Fibroblast of the aortic adventitia (primary cell): ENCODE measurements at places on chromosomes 4 and X. TPM values are rescaled to one million over a fixed set of nuclear protein-coding genes. Genes with fewer than 3 reads are reported as not detected.

EFHC2 gene
- total RNA-seq = 0.45 and 0.49 TPM in 2 replicates

BEX2 gene
- 1.6 and 14.3 TPM in 2 replicates for total RNA-seq

TCEAL1 gene
- total RNA-seq = 38.2 and 113 TPM in 2 replicates

IGFBP7 gene
- 263 and 2,449 TPM in 2 replicates for total RNA-seq
